ENCODE measurements at places on chromosomes 16 and 17. TPM values are rescaled to one million over a fixed set of nuclear protein-coding genes. Genes with fewer than 3 reads are reported as not detected.

DYNLL2 gene
- total RNA-seq: 33.3 TPM

TBC1D3C gene
- total RNA-seq: not detected

WNK4 gene
- total RNA-seq: 0.16 TPM

GPT2 gene
- total RNA-seq: 13.5 TPM

CYGB gene
- not detected for total RNA-seq

MFAP4 gene
- not detected for total RNA-seq

GUCY2D gene
- total RNA-seq: not detected

EME2 gene
- 26.1 TPM for total RNA-seq

CHST4 gene
- total RNA-seq: not detected

GRAPL gene
- total RNA-seq: 5.3 TPM

TP53TG3C gene
- total RNA-seq: not detected

DNA sequence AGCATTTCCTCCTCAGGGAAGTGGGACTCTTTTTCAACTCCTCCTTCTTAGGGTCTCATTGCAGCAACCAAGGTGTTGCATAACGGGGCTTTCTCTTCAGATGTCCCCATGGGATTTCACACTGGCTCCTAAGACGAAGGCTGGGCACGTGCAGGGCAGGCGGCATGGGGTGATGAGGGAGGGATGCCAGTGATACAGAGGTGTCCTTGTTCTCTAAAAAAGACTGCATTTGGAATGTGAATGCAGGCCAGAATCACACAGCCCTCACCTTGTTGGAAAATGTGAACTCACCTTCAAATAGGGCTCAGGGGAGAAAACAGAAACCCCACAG is 105.6 kb downstream of the XYLT1 start:
- DNase-seq: no peak

DNA sequence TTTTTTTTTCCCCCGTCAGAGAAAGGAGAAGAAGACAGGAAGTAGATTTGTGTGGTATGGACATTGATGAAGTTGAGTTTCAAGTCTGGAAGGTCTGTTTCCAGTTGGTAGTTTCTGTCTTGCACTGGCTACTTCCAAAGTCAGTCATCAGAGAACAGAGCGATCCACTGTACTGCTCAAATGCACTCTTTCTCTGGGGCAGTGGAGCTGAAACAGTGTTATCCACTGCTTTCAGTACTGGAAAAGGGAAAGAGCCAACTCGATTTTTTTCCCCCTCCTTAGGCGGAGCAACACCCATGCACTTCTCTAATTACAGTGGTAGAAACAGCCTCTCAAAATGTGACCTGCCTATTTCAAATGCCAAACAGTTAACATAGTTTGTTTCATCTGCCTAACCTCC is 7.4 kb downstream of the PRKCA start:
- no peak for DNase-seq

- DNase-seq: no peak
These were observed 35.7 kb upstream of the METTL9 start for GRCh38 chr16:21563676-21564075.

GRCh38 chr17:74354561-74354960 is 7.1 kb downstream of the BTBD17 start:
- no peak for DNase-seq

GRCh38 chr16:67542464-67542863 is 13.8 kb downstream of the RIPOR1 start:
- peak; percentile 81 for DNase-seq

DNA sequence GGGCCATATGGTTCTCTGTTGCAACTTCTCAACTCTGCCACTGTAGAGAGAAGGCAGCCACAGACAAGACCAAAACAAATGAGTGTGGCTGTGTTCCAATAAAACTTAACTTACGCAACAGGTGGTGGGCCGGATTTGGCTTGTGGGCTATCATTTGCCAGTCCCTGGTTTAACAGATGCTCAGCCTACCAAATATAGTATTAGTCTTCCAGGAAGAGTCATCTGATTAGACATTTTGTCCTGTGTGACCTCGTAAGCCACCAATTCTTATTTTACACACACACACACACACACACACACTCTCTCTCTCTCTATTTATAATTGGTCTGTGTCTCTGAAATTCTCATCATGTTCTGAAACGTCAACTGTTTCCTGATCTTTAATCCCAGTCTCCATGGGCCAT is 245.9 kb downstream of the XYLT1 start:
- DNase-seq: no peak

DNA sequence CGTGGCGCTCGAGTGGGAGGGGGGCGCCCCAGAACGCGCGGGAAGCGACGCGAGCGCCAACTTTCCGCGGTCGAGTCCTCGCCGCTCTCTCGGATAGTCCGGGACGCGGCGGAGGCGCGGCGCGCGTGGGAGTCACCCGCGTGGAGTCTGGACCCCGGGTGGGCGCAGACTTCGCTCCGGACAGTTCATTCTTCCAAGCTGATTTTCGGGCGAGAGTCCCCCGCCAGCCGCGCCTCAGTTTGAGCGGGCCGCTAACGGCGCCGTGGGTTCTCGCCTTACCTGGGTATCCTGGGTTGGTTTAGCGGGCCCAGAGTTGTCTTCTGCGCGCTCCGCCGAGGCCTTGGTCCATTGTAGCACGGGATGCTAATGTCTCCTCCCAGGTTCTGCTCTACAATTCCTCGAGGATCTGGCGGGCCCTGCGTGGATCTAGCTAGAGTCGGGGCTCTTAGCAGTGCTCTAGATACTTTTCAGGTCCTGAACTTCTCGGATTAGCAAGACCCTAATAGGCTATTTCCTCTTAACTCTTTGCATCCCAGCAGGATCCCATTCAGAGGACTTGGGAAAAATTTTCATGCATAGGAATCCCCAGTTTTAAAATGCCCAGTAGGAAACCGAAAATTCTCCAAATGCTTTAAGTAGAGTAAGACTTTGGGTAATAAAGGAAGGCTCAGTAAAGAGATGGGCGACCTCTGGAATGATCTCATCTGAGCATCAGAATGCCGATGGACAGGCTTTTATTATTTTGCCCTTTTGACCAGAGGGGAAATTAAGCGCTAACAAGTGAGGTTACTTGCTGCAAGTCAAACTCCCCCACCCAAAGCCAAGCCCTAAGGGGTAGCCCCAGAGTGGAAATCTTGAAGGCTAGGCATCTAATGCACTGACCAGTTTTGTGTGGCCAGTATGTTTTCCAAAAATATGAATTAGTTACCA is 537 bp upstream of the GJC1 start:
- DNase-seq: no peak

GRCh38 chr17:13541032-13541480 is 60.7 kb downstream of the HS3ST3A1 start:
- DNase-seq: no peak

- DNase-seq: no peak
These were observed 335.5 kb upstream of the ZFHX3 start for GRCh38 chr16:73383195-73383987.

DNA sequence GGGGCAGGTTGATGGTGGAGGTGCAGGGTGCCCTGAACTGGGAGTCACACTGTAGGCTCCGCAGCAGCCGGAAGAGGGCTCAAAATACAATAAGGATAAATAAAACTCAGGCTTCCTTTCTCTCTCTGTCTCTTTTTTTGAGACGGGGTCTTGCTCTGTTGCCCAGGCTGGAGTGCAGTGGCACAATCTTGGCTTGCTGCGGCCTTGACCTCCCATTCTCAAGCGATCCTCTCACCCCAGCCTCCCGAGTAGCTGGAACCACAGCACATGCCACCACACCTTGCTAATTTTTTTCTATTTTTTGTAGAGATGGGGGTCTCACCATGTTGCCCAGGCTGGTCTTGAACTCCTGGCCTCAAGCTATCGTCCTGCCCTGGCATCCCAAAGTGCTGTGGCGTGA is 32.9 kb upstream of the NPTX1 start:
- DNase-seq: no peak

DNA sequence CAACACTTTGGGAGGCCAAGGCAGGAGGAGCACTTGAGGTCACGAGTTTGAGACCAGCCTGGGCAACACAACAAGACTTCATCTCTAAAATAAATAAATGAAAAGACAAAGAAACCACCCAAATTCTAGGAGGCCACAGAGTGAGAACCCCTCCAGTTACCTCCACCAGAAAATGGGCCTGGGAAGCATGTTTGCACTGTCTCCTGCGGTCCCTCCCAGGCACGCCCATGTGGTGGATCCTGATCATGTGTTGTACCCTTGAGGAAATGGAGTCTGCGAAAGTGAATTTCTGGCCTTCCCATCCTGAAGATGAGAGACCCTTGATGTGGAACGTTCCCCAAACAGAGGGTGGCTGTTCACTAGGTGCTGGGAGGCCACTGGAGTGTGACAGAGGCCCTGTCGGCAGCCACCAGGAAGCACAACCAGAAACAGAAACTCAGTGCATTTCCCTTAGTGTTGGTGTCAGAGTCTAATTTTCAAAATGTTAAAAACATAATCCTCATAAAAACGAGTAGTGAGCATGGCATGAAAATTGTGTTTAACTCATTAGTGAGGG is 19.2 kb upstream of the USP22 start:
- DNase-seq: no peak

- no peak for DNase-seq
These were observed 1502.9 kb downstream of the CDH11 start for GRCh38 chr16:63618896-63619485.

- no peak for DNase-seq
These were observed 637 bp upstream of the CLN3 start for GRCh38 chr16:28492511-28492910.

GRCh38 chr16:11639925-11640899 is 28.0 kb upstream of the SNN start:
- no peak for DNase-seq

DNA sequence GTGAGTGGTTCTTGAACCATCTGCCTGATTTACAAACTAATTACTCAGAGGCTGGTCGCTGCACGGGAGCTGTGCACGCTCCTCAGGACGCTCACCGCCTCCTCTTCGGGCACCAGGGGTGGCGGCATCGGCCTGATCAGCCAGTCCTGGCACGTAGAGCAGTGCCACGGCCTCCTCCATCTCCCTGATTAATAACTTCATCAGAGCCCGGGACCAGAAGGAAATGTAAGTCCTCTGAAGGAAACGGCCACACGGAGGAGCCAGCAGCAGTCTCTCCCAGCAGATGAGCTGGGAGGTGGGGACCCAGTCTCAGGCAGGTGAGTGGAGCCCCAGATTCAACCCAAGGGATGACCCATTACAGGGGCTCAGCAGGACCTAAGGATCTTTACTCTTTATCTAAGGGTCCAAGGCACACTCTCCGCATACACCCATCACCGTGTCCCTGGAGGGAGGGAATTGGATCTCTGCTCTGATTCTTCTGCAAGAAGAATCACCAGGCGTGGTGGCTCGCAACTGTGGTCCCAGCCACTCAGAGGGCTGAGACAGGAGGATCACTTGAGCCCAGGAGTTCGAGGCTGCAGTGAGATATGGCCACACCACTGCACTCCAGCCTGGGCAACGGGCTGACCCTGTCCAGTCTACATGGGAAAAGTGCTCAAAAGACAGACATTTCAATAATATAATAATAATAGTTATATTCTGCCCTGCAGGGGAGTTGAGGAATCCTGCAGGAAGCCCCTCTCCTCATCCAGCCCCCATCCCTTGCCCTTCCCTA is 366.5 kb downstream of the SEC14L1 start:
- DNase-seq: no peak

GRCh38 chr16:65500007-65500406 is 378.1 kb upstream of the CDH11 start:
- DNase-seq: no peak

- DNase-seq: no peak
These were observed 226.6 kb downstream of the PHKB start for GRCh38 chr16:47687694-47688093.

DNA sequence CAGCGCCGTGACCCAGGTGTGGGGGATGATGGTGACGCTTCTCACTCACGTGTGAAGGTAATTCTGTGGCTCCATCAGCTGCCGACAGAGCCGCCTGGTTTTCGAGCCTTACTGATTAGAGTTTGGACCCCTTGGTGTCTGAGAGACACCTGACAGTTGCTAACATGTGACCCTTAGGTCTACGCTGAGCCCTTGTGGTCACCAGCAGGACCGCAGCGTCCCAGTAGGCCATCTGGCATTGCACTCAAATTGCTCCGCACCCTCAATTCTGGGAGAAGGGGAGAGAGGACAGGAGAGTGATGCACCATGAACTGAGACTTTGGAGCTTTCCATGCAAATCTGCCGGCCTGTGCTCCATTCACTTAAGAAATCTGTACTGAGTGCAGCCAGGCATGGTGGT is 2.5 kb downstream of the FLYWCH1 start:
- DNase-seq: no peak

- no peak for DNase-seq
These were observed 190.2 kb downstream of the PRKCA start for GRCh38 chr17:66492561-66493005.

DNA sequence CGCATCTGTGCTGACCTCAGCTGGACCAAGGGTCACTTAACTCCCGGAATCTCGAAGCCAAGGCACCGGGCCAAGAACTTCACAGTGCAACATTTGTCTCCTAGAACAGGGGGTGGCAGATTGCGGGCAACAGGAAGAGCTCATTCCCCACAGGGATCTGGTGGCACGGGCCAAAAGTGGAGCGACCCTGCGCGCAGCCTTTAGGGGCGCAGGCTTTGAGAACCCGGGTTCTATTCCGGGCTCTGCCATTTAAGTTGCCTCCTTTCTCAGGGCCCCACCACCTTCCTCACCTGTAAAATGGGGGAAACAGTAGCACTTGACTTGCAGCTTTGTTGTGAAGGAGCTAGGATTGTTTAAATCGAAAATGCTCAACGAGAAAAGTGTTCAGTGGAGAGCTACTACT is 651 bp downstream of the SHMT1 start:
- DNase-seq: no peak

GRCh38 chr17:32701871-32702270 is 175.1 kb downstream of the MYO1D start:
- no peak for DNase-seq

GRCh38 chr17:35046740-35047283 is 16.7 kb downstream of the RFFL start:
- DNase-seq: peak; percentile 59

DNA sequence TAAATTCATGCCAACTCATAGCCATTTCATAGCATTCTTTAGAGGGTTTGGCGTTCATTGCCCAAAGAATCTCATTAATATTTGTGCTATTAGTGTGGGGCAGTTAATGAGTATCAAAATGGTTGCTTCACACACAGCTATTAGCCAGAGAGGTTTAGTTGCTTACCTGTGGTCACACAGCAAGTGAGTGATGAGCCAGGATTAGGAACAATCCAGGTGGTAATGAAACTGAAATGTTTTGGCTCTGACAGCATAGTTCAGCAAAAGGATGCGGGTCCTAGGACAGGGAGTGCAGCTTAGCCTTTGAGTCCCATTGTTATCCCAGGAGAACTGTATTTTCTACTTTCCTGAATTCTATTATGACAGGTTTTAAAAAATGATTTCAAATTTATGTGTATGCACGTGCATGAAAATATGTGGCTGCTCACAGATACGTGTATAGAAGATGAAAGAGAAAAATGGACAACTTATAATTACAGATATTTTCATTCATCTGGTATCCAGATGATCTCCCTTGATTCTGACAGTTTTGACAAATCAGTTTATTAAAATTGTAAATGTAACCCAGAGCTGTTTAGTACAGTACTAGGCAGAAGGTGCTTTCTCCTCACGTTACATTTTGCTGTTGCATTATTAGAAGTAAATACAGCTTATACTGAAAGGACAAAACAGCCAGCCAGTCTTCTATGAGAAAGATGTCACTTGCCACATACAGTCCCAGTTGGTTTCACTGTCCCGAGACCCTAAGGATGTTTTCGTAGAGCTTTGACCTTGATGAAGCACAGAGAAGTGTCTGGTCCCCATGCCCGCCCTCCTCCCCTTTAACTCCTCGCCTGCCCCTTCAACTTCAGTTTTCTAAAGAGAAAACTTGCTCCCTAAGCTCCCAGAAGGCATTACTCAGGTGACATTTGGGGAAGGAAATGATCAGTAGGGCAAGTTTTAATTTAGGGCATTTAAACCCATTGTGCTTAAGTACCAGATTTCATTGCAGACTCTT is 99.8 kb upstream of the TBX2 start:
- no peak for DNase-seq
